Smooth muscle cell of bladder (primary cell): ENCODE measurements at places on chromosomes 5 and 9. TPM values are rescaled to one million over a fixed set of nuclear protein-coding genes. Genes with fewer than 3 reads are reported as not detected.

The F2RL2 gene
- total RNA-seq, result 5.4 and 9.8 TPM in 2 replicates

The CAMK2A gene
- total RNA-seq, result 0.71 and 1.5 TPM in 2 replicates

The IFNA2 gene
- total RNA-seq, result not detected in 2 replicates

The ARL14EPL gene
- 0.18 TPM in 1 of 2 replicates, not detected in the other for total RNA-seq

The IFNA21 gene
- total RNA-seq, result not detected in 2 replicates

The PCDHGB4 gene
- 26.9 and 27.5 TPM in 2 replicates for total RNA-seq

The OTP gene
- total RNA-seq, result not detected in 2 replicates

The CDO1 gene
- 2.6 and 7.7 TPM in 2 replicates for total RNA-seq

The CDH6 gene
- total RNA-seq, result 40.0 and 42.6 TPM in 2 replicates

The KCNMB1 gene
- total RNA-seq, result under 0.01 TPM in 1 of 2 replicates, not detected in the other

The SLC46A2 gene
- total RNA-seq, result not detected in 2 replicates

The AGPAT2 gene
- 42.0 and 46.8 TPM in 2 replicates for total RNA-seq

The PCDHGB1 gene
- total RNA-seq, result 2.3 and 3.3 TPM in 2 replicates

The NPR3 gene
- total RNA-seq, result 144 and 422 TPM in 2 replicates

The FAM200C gene
- 3.0 TPM in 2 replicates for total RNA-seq

The CDX1 gene
- under 0.01 and 0.09 TPM in 2 replicates for total RNA-seq

The VAV2 gene
- 9.5 and 12.4 TPM in 2 replicates for total RNA-seq

The SYK gene
- under 0.01 TPM in 2 replicates for total RNA-seq

The ALDH1A1 gene
- total RNA-seq, result 238 and 290 TPM in 2 replicates

The GKAP1 gene
- 1.2 and 1.3 TPM in 2 replicates for total RNA-seq

The PCDHA12 gene
- total RNA-seq, result under 0.01 and 0.09 TPM in 2 replicates

The PITX1 gene
- total RNA-seq, result 88.2 and 208 TPM in 2 replicates

The DNAJC18 gene
- 6.3 and 7.3 TPM in 2 replicates for total RNA-seq

The FBXL7 gene
- total RNA-seq, result 2.0 and 2.9 TPM in 2 replicates

The PHF24 gene
- total RNA-seq, result under 0.01 TPM in 1 of 2 replicates, not detected in the other

The NR5A1 gene
- not detected in 2 replicates for total RNA-seq
